Activated CD4-positive, alpha-beta T cell treated with anti-CD3 and anti-CD28 coated beads, Interleukin-2, amount 50 U/mL, for 1 hour (primary cell): ENCODE measurements at places on chromosomes 7 and 10.

DNA sequence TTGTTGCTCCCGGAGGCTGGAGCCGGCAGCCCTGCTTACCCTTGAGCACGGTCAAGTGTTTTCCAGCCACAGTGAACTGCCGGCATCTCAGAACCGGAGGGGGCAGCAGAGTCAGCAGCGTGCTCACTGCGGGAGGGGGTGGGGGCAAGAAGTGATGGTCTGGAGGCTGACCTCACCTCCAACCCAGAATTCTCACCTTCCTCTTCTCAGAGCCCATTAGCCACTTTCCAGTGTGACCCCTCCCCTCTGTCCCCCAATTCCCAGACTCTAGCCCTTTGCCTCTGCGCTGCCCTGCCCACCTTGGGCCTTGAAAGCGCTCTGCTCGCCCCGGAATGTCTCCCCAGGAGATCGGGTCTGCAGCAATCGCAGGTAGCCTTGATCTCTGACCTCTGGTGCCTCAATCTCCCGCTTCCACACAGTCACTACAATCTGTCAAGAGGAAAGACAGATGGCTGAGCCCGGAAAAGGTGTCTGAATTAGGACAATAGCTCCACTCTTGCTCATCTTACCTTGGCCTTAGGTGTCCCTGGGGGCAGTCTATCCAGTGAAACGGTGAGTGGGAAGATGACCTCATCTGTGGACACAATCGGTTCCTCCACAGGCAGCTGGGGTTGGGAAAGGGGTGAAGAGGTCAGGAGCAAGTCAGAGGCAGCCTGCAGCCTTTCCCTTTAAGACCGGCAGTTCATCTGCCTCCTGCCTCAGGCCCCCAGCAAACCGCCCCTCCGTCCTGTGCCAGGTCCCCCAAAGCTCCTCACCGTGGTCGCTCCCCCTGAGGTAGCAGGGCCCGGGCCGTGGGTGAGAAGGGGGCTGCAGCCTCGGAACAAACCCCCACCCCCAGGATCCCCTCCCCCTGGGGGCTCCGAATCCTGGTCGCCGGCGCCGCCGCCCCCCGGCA lies 942 bp downstream of the TRAPPC14 start:
- no peak for DNase-seq

DNA sequence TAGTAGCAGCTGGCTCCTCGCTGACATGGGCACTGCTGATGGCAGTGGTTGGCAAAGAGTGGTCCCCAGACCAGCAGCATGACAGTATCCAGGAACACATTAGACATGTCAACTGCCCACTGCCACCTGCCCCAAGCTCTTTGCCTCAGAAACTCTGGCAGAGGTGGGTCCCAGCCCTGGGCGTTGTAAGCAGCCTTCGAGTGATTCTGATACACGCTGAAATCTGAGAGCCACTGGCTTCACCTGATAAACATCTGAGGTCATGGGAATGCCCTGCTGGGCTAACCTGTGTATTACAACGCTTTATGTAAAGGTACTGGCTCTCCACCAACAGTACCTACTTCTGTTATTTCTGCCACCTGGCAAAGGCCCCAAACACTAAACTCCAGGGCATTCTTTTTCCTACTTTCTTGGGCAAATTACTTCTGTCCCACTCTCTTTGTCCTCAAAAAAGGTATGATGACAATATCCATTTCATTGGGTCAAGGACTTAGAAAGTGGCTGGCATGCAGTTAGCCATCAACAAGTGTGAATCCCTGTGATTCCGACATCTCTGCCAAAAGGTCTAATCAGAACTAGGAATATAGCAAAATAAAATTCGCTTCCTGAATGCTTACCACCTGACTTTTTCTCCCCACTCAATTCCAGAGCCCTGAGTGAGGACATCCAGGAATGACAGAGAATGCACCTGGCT lies 9.2 kb downstream of the SGMS1 start:
- DNase-seq = no peak

- DNase-seq = no peak
Measured at GRCh38 chr7:83640240-83640639, 8.7 kb downstream of the SEMA3E start.

GRCh38 chr10:21689881-21690280 lies 155.8 kb downstream of the MLLT10 start:
- DNase-seq = no peak

DNA sequence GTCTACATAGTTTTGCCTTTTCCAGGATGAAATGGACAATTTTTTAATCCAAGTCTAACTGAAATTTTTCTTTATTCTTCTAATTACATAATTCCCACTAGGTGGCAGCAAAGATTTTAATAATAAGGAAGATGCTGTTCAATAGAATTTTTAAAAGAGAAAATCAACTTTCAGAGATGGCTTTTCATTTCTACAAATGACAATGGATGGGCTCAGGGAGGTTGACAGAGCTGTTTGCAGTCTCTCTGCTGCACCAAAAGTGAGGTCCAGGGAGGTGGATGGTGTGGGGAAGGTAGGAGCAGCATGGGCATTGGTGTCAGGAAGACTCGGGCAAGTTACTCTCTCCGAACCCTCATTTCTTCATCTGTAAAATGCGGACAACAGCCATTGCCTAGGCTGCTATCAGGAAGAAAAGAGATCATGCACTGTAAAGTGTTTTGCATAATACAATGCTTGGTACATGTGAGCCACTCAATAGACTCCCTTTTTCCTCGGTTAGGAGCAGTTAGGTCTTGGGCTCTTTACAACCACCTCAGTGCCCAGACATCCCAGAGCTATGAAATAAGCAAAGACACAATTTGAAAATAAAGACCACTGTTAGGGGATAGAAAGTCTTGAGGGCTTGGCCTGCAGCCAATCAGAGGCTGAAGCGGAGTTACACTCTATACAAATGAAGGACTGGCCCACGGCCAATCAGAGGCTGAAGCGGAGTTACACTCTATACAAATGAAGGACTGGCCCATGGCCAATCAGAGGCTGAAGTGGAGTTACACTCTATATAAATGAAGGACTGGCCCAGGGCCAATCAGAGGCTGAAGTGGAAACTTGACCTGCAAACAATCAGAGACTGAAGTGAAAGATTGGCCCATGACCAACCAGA lies 107.1 kb downstream of the ABLIM1 start:
- DNase-seq = no peak

DNA sequence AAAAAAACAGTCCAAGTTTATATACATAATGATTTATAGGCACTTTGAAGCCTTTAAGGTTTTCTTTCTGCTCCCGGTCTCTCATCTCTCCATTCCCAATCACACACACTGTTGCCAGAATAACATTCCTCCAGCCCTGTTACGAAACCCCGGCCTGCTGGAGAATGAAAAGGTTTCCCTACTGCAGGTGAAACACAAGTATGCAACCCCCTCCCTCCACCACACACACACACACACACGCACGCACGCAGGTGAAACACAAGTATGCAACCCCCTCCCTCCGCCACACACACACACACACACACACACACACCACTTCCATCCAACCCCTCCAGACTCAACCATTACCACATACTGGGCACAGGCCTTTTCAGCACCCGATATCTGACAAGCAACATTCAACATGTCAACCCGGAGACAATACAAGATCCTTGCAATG lies 87.5 kb downstream of the PARD3 start:
- DNase-seq = no peak

DNA sequence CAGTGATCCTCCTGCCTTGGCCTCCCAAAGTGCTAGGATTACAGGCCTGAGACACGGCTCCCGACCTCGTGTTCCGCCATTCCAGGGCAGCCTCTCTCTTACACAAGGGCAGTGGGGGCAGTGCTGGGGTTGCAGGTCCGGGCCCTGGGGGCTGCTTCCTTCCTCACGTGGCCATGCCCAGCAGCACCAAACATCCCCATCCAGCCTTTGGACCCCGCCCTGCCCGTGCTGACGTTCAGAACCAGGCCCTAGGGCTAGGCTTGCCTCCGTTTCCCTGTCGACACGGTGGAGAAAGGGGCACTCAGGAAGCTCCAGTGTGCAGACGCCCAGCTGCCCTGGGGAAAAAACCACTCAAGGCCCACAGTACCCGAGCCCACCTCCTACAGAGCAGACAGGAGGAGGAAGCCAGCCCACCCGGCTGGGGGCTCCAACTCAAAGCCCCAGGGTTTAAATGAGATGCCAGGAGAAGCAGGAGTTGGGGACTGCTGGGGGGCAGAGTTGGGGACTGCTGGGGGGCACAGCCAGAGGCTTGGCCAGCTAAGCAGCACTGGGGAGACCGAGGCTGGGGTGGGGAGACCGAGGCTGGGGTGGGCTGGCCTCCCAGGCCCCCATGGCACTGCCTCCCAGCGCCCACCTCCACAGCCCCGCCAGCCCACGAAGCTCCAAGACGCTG lies 35.9 kb downstream of the ADAP1 start:
- no peak for DNase-seq

GRCh38 chr7:40836218-40836617 lies 701.4 kb downstream of the SUGCT start:
- DNase-seq = no peak

- DNase-seq = no peak
Measured at GRCh38 chr7:7719236-7719635, 829 bp upstream of the RPA3 start.

DNA sequence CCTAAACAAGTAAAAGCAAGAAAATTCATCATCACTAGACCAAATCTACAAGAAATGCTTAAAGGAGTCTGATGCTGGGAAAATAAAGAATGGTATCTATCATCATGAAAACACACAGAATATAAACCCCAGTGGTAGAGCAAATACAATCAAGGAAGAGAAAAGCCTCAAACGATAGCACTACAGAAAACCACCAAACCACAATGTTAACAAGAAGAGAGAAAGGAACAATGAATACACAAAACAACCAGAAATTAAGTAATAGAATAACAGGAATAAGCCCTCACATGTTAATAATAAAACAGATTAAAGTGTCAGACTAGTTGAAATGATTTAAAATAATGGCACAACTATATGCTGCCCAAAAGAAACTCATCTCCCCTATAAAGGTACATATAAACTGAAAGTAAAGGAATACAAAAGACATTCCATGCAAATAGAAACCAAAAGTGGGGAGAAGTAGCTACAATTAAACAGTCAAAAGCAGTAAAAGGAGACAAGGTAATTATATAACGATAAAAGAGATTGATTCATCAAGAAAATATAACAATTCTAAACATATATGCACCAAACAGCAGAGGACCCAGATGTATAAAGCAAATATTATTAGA lies 77.3 kb downstream of the JMJD1C start:
- no peak for DNase-seq

DNA sequence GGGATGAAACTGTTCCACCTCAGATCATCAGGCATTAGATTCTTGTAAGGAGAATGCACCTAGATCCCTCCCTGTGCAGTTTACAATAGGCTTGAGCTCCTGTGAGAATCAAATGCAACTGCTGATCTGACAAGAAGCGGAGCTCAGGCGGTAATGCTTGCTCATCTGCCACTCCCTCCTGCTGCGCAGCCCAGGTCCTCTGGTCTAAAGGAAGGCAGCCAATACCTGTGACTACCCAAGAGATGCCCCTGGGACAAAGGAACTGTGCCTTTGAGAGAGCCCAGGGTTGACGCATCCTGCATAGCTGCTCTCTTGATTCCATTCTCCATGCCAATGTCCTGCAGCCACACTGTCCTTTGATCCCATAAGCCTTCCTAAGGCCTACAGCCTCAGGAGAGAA lies 73.1 kb downstream of the ADCYAP1R1 start:
- DNase-seq = no peak

- DNase-seq = no peak
Measured at GRCh38 chr7:17986851-17987250, 40.8 kb downstream of the PRPS1L1 start.

DNA sequence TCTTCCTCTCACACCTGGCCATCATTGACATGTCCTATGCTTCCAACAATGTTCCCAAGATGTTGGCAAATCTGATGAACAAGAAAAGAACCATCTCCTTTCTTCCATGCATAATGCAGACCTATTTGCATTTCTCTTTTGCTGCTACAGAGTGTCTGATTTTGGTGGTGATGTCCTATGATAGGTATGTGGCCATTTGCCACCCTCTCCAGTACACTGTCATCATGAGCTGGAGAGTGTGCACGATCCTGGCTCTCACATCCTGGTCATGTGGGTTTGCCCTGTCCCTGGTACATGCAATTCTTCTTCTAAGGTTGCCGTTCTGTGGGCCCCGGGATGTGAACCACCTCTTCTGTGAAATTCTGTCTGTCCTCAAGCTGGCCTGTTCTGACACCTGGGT lies 19.2 kb downstream of the OR2A14 start:
- DNase-seq = no peak

GRCh38 chr10:47409171-47409865 lies 25.2 kb upstream of the ZNF488 start:
- no peak for DNase-seq

DNA sequence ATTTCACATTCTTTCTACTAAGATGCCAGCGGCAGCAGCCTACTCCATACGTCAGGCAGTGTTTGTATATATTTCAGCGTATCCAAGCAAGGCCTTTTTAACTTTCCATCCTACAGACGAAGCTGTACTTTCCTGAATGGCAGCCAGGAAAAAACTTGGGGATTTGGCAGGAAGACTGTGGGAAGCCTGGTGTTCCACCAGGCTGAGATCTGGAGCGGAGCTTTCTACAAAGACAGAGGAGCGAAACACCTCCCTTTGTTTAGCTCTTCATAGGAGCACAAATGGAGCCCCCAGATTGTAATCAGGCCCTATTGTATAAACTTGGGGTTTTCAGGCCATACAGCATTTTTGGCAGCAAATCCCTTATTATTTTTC lies 143.8 kb downstream of the TES start:
- DNase-seq = no peak

DNA sequence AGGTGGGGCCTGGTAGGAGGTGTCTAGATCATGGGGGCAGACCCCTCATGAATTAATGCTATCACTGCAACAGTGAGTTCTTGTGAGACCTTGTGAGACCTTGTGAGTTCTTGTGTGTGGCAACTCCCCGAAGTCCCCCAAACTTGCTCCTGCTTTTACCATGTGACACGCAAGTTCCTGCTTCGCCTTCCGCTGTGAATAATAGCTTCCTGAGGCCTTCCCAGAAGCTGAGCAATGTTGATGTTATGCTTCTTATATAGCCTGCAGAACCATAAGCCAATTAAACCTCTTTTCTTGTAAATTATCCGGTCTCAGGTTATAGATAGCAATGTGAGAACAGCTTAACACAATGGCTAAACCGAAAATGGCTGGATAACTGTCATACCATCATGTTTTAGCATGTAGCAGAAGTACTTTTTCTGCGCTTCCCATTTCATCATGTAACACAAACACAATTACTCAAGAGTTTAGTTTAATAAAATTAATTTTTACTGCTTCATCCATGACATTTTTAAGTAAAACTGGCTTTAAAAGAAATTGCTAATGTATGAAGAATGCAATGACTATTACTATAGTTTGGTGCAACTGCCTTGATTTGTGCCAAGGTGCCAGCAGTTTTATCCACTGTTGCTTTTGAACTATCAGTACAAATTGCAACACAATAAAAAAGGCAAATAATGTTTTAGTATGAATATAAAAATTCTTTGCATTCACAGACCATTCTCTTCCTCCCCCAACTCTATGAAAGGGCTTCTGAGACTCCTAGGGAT lies 87.7 kb upstream of the TMEM168 start:
- no peak for DNase-seq

DNA sequence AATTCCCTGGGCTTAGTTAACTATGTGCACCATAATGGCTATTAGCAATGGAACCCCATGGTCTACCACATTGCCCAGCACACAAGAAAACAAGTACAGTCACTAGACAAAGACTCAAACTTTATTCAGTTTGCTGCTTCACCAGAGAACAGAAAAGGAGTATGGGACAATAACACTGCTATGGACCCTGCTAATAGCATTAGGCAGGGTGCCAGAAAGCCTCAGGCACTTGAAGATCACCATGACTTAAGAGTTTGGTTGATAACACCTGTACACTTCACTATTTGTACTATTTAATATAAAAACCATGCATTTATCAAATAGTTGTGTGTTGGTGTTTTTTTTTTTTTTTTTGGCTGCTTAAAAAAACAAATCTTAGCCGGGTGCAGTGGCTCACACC lies 159.6 kb downstream of the KMT2E start:
- DNase-seq = no peak
